Stimulated activated CD8-positive, alpha-beta memory T cell treated with anti-CD3 and anti-CD28 coated beads, Interleukin-4, amount 100 ng/mL, for 1 hour (primary cell): ENCODE measurements at places on chromosomes 1 and 21.

DNA sequence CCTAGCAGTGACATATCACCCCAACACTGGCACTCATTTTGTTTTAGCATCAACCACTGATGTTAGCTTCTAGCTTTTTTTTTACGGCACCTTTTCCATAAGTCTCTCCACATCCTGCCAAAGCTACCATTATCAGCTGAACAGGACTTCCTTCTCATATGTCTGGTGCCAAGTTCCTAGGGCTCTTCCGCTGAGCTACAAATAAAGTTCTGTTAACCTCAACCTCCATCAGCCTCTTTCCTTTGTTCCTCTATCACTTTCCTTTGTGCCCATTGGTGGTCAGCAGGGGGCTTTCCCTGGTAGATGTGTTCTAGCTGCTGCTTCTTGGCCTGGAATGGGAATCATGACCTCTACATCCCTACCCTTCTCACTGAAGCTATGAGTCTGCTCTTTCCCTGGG, 163.8 kb downstream of the FAF1 start:
- no peak for DNase-seq

- DNase-seq: no peak
Observed at GRCh38 chr21:39363607-39364555, 15.0 kb upstream of the HMGN1 start.

- no peak for DNase-seq
Observed at GRCh38 chr1:14263225-14263624, 335.3 kb upstream of the KAZN start.

- no peak for DNase-seq
Observed at GRCh38 chr1:194342484-194343262, 1156.3 kb upstream of the B3GALT2 start.

GRCh38 chr1:41370225-41370624, 9.0 kb downstream of the FOXO6 start:
- DNase-seq: no peak

- no peak for DNase-seq
Observed at GRCh38 chr1:15141935-15142539, 11.5 kb upstream of the TMEM51 start.

DNA sequence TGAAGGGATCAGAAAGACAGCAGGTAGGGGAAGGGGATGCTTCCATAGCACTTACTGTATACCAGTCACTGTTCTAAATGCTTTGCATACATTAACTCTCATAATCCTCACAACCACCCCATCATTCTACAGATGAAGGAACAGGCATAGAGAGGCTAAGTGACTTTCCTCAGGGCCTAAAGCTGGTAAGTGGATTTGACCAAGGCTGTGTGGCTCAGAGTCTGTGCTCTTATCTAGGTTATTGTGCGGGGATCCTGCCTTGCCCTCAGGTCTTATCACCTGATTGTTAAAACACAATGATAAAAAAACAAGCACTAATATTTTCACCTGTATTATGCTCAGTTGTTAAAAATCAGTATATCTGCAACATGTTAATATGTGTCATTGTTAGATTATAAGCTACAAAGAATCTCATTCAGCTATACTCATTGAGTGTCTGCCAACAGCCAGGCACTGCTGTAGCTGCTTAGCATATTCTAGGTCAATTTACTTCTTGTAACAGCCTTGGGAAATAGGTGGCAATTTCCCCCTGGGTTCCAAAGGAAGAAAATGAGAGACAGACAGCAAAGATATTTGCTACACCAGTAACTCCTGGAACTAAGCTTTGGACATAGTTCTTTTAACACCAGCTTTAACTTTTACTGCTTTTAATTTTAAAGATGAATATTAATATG, 38.6 kb upstream of the RBM15 start:
- no peak for DNase-seq

DNA sequence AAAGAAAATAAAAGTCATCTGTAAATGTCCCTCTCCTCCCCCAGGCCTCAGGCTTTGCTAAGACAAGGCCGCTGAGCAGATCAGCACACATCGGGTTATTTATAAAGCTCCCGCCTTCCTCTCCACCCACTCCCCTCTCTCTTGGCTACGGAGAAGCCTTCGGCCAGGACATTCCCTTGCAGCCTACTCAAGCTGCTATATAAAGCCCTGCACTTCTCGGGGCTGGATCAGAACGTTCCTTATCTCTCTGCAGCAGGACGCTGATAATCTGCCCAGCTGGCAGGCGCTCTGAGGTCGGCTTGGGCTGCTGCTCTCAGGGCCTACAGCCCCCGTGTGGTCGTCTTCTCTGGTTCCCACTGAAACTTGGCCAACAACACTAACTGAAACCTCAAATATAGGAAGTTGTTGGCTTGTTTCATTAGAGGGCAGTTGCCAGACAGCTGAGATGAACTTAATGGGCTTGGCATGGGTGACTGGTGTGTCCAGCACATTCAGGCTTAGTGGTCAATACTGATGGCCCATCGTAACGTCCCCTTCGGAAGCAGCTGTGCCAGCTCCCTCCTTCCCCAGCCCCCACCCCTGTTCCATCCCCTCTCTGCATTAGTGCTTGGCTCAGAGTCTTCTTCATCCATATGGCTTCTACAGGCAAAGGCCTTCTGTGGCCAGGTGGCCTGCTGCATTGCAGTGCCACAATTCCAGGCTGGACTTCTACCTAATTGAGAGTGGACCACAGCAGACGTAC, 64.6 kb downstream of the IER5 start:
- DNase-seq: no peak

GRCh38 chr1:37764414-37764825, 500 bp downstream of the EPHA10 start:
- no peak for DNase-seq

DNA sequence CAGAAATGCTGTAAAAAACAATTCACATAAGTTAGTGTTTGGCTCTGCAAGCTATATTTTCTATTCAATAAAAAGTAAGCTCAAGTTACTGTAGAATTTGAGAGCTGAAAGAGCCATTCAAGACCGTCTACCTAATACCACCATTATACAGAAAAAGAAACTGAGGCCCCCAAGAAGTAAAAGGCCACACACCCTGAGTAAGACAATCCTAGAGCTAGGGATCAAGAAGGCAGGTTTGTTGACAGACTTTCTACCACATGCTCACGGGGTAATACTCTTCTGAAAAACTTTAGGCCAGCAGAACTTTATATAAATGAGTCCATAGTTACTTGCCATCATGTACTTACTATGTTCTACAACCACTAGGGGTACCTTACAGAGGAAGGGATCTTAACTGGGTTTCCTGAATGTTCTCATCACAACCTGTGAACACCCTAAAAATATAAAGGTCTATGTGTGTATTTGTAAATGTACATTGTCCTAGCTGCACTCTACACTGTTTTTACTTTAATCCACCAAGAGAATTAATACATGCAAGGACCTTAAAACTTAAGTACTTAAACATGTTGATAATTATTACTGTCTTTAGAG, 2.7 kb downstream of the PSMG1 start:
- no peak for DNase-seq

GRCh38 chr1:206563367-206564207, 48.7 kb downstream of the EIF2D start:
- DNase-seq: no peak

GRCh38 chr1:153919876-153920852, 2.6 kb downstream of the GATAD2B start:
- no peak for DNase-seq

GRCh38 chr1:110462964-110463363, 12.0 kb downstream of the PROK1 start:
- DNase-seq: no peak

- no peak for DNase-seq
Observed at GRCh38 chr1:230094746-230095145, 27.7 kb downstream of the GALNT2 start.

- DNase-seq: no peak
Observed at GRCh38 chr1:56516539-56517252, 62.7 kb downstream of the PLPP3 start.

DNA sequence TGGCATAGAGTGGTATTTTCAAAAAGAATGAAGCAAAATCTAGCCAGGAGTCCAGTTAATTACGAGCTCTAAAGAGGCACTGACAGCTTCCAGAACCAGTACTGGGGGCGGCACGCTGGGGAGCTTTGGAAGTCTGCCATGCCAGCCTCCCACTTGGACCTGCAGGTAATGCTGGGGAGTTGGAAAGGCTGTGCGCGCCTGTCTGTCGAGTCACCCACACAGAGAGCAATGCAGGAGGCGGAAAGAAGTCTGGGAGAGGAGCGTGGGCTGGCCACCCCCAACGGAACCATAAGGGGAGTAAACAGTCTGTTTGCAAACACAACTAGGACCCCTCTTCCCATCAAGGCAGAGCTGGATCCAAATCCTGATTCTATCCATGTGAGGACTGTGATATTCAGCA, 84.5 kb downstream of the BEND5 start:
- DNase-seq: no peak

DNA sequence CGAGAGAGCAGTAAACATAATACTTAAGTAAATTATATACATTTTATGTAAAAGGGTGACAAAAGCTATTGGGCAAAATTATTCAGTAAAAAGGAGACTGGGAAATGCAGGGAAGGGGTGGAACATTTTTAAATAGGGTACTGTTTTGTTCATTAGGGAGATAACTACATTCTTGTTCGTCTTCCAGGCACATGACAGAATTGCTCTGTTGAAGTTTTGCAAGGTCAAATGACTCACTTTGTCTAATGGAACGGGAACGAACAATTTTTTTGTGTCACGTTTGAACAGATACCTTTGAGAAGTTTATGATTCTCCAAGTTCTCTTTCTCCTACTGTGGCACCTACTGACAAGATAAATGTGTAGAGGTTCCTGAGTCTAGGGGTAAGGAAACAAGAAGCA, 382.3 kb upstream of the ZRANB2 start:
- DNase-seq: no peak

DNA sequence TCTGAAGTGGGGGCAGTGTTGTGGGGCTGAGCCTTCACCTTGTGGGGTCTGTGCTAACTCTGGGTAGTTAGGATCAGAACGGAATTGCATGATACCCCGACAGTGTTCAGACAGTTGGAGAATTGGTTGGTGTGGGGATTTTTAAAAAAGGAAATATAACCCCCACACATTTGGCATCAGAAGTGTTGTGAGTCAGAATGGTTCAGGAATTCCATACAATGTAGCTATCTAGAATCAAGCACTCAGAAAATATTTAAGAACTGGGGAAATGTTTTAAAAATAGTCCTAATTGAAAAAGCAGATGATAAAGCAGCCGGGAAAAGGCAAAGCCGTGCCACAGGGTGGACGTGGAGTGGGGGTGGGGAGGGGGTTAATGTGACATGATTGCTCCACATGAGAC, 6.5 kb upstream of the S100A7 start:
- no peak for DNase-seq

DNA sequence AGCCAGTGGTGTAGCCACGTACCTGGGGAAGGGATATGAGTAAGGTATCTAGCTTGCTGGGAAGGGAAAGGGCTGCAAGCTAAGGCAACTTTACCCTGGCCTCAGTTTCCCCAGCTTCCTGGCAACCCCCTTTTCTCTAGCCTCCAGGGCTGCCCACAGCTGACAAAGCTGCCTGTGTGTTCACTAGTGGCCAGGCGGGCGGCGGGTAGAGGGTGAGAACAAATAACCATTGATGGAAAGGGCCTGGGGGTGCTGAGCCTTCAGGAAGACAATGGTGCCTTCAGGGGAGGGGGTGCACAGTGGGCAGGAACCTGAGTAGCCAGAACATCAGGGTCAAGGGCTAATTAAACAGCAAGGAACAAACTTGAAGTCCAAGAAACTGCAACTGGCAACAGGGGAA, 6.1 kb downstream of the CERS2 start:
- DNase-seq: no peak

GRCh38 chr1:231348442-231348841, 10.3 kb downstream of the SPRTN start:
- no peak for DNase-seq

- no peak for DNase-seq
Observed at GRCh38 chr1:209815490-209815889, 9.5 kb upstream of the IRF6 start.

DNA sequence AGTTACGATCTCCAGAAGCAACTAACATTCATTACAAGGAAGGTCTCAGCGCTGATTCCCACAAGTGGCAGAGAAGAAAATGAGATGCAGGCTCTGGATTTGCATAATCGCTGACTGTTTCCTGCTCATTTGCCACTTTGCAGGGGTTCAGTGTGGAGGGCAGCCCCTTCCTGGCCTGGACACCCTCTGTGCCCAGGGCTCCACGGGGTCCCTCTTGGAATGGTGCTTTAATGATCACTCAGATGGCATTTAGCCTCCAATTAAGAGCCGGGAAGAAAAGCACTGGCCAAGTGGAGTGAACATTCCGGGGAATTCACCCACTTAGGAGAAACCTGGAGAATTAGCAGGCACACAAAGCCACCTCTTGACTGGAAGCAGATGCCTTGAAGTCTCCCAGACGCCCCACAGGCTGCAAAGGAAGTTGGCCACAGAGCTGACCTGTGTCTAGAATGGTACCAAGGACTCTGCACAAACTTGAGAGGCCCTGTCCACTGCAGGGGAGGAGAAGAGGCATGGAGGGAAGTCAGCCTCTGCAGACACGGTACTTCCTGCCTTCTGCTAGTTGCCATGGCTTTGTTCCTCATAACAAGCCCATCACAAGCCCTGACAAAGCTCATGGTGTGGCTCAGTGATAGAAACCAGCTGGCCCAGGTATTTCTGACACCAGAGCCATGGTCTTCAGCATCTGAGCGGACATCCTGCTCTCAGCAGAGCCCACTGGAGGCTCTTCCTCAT, 157.2 kb downstream of the KAZN start:
- DNase-seq: no peak

GRCh38 chr21:45698493-45699184, 55.1 kb downstream of the PCBP3 start:
- no peak for DNase-seq

- no peak for DNase-seq
Observed at GRCh38 chr21:29557200-29557599, 258.5 kb downstream of the BACH1 start.

- DNase-seq: no peak
Observed at GRCh38 chr1:205832326-205832751, 17.6 kb downstream of the PM20D1 start.

DNA sequence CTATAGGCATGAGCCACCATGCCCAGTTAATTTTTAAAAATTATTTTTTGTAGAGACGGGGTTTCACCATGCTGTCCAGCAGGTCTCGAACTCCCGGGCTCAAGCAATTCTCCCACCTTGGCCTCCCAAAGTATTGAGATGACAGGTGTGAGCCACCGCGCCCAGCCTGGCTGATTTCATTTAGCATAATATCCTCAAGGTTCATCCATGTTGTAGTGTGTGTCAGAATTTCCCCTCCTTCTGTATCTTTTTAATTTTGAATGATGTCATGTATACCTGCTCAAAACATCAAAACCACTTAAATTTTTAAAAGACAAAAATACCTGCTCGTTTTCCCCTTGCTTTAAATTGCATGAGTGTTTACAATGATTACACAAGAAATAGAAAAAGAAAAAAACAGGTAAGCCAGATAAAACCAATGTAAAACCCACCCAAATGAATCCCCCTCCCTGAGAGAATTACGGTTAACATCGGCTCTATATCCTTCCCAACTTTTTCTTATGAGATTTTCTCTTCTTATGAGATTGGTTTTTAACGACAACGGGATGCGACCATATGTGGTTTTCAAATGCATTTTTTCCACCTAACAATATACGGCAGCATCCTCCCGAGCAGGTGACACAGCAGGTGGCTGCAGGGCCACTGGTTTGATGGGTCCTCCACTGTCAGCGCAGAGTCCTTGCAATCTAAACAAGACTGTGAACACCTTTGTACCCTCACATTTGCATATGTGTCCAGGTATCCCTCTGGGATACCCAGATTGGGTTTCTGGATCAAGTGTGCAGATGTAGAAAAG, 22.1 kb downstream of the IFFO2 start:
- DNase-seq: no peak

GRCh38 chr1:14010476-14010875, 310.5 kb downstream of the PRDM2 start:
- DNase-seq: no peak

GRCh38 chr1:10597492-10598388, 123.0 kb downstream of the PEX14 start:
- DNase-seq: no peak
